Stimulated activated CD4-positive, alpha-beta T cell treated with anti-CD3 and anti-CD28 coated beads, TNF-alpha, amount 100 ng/mL, for 4 hours (primary cell): ENCODE measurements at places on chromosomes 7 and 10.

- no peak for DNase-seq
Measured at GRCh38 chr10:10703382-10703781, 314.3 kb upstream of the CELF2 start.

DNA sequence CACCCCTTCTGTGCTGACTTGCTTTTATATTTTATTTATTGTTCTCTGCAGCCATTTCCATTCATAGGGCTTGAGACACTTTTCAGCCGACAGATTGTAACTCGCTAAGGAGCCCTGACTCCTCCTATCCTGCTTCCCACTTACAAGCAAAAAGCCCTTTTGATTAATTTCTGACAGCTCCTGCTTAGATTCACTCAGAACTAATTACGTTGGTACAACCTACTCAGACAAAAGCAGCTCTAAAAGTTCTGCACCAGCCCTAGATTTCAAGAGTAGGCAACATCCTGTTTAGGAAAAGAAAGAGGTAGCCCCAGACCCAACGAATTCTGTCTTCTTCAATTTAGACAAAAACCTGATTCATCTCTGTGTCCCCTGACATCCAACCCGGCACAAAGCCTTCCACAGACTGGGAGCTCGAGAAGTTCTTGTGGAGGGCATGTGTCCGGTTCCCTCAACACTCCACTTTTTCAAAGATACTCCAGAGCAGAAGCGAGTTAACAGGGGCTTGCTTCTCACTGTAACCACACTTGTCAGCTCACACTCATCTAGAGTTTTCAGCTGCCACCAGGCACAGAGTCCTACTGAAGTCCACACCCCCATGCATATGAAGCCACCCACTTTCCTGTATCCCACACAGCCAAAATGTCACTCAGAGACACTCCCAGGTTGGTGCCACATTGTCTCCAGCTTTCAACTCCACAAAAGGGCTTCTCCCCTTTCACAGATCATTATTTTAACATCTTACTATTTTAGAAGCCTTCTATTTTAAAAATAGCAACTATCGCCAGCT lies 113.6 kb upstream of the NFE2L3 start:
- no peak for DNase-seq

DNA sequence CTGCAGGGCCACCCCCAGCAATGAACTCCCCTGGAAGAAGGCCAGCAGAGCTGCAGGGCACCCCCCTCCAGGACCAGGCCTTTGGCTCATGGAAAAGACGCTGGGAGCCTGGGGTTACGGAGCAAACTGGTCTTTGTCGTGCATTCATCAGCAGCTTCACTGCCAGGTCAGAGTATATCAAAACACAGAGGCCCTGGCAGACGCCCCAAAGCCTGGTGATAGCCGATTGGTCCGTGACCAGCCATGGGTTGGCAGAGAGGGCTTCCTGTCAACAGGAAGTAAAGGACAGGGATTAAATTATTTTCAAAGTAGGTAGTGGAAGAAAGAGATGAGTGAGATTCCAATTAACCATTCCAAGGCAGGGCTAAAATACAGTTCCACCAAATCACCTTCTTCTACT lies 9.0 kb downstream of the PRKAG2 start:
- DNase-seq = no peak

DNA sequence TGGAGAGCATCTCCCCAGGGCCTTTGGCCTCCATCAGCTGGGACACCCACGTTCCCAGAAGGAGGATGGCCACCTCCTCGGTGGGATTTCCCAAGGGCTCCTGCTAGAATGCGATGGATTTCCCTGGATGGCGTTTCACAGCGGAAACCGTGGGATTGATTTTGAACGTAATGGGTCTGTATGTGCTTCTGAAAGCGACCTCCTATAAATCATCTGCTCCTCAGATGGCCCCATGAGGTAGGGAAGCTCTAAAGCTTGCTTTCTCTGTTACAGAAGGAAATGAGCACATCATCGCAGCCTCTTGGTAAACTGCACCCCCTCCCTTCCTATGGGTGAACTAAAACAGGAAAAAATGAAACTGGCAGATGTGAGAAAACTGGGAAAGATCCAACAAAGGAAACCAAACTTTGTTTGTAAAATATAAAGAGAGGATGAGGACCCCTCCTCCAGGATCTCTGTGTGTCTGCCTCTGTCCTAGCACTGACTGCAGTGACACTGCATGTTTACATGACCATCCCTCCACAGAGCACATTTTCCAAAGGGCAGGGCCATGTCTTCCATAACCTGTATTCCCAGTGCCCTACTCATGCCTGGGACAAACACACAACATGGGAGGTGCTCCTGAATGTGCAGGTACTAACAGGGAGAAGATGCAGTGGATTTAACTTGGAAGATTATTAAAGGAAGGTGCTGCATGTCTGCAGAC lies 57.6 kb downstream of the LYZL1 start:
- no peak for DNase-seq

- no peak for DNase-seq
Measured at GRCh38 chr10:71378336-71379117, 18.2 kb upstream of the CDH23 start.

DNA sequence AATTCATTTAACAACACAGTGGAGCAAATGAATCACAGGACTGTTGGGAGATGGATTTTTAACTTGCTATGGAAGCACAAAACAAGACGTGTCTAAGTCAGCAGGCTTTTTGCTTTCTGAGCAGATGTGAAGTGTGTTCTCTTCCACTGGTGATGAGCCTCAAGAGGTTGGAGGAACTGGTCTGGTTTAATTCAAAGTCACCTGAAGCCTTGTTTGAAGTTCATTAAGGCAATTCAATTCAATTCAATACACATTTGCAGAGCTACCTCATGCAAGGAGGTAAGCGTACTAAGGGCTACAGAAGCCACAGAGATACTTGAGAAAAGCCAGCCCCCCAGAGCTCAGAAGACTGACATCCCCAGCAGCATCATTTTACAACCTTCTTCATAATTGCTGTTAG lies 68.4 kb upstream of the PALS2 start:
- no peak for DNase-seq
